Stimulated activated CD4-positive, alpha-beta T cell treated with anti-CD3 and anti-CD28 coated beads, Interleukin-1b, Interleukin-23, amount 100 ng/mL, for 1 hour (primary cell): ENCODE measurements at places on chromosomes 4 and X.

DNA sequence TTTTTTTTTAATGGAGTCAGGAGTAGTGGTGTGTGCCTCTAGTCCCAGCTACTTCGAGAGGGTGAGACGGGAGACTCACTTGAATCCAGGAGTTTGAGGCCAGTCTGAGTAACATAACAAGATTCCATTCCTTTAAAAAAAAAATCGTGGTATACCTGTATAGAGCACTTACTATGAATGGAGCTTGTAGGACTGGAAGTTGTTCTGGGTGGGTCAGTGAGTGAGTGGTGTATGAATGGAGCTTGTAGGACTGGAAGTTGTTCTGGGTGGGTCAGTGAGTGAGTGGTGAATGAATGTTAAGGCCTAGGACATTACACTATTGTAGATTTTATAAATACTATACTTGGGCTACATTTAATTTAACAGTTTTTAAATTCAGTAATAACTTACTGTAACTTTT, 2.9 kb upstream of the SLC10A7 start:
- no peak for DNase-seq

DNA sequence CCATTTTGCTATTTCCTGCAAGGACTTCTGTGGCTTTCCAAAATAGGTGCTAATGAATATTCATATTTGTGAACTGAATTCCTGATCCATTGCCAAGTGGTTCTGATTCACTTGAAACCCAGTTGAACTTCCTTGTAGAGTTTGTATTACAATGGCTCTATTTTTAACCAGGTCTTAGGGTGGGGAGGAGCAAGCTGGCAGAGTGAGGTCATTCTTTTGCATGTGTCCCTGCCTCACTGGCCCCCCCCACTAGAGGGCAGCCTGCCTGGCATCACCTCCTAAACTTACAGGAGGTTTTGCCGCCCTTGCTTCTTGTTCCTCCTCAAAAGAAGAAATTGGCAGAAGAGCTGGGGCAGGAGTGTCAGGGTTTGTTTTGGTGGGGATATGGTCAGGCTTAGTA, 10.5 kb downstream of the PTTG2 start:
- DNase-seq, result peak; percentile 39

- no peak for DNase-seq
These were observed 259.6 kb downstream of the UNC5C start for GRCh38 chr4:95289028-95289634.

GRCh38 chr4:80266902-80267380, 477 bp downstream of the FGF5 start:
- no peak for DNase-seq

- DNase-seq, result no peak
These were observed 60.4 kb upstream of the TAF9B start for GRCh38 chrX:78199851-78200250.
